GM10248 (cell line): ENCODE measurements at places on chromosomes 7 and 10.

- DNase-seq, result peak; percentile 35
Observed at GRCh38 chr10:103333934-103334520, 16.9 kb downstream of the PCGF6 start.

GRCh38 chr7:155405399-155406318 is 52.3 kb upstream of the EN2 start:
- no peak for DNase-seq

DNA sequence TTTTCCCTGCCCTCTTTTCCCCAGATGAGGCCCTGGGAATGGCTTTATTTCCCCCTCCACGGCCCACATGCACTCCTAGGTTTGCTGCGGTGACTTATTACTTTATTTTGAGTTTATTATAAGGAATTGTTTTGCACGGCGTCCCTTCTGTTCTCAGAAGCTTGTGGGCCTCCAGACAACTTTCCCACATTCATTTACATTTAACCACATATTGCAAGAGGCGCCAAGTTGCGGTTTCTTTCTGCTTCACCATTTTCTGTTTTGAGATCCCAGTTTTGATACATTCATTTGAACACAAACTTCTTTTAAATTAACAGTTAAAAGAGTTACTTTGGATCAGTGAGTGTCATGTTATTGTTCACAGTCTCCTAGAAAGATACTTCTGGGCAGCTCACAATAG is 532.5 kb upstream of the MGMT start:
- DNase-seq, result no peak

DNA sequence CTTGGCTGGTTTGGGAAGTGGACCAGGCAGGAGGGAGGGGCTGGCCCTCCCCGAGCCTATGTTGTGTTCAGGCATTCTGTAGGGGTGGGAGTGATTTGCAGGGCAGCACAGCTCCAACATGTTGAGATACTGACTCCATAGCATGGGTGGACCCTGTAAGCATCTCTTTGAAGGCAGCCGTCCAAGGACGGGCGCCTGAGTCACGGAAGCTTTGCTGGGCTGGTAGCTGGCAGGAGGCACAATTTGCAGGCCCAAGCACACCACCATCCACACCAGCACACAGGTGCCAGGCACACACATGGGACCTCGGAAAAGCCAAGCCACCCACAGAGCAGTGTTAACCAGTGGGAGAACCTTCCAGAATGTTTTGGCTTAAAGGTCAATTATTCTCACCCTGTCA is 505.1 kb upstream of the FOXK1 start:
- DNase-seq, result no peak

GRCh38 chr10:68492118-68492517 is 20.3 kb upstream of the DNA2 start:
- DNase-seq, result no peak

GRCh38 chr7:129089521-129090212 is 34.8 kb upstream of the TNPO3 start:
- DNase-seq, result no peak

DNA sequence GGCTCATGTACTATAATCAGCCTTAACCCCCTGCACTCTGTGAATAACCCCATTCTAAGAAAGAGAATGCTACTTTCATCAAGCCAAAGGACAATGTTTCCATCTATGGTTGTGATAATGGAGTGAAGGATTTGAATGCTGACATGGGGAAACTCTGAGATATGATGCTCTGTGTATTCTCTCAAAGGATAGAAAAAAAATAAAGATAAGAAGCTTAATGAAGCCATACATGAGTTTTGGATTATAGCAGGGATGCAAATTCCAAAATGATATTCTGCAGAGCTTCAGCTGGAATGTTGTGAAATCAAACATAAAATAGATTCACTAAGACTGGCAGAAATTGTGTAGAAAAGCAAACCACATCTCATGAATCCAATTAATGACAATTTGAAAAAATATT is 1074.1 kb downstream of the XPNPEP1 start:
- DNase-seq, result no peak
